ENCODE measurements at places on chromosomes 1 and 21. TPM values are rescaled to one million over a fixed set of nuclear protein-coding genes. Genes with fewer than 3 reads are reported as not detected.

Gene BARHL2
- polyA plus RNA-seq: not detected

Gene CHI3L1
- 4.2 TPM for polyA plus RNA-seq

Gene OR10Z1
- polyA plus RNA-seq: not detected

Gene ADGRB2
- polyA plus RNA-seq: 4.4 TPM

Gene TSPAN2
- 0.08 TPM for polyA plus RNA-seq

Gene CLDN17
- polyA plus RNA-seq: not detected

Gene MTMR11
- 17.5 TPM for polyA plus RNA-seq

Gene CHAF1B
- polyA plus RNA-seq: 5.2 TPM

Gene LCE1D
- not detected for polyA plus RNA-seq

Gene KISS1
- polyA plus RNA-seq: not detected

Gene PERM1
- not detected for polyA plus RNA-seq

Gene IFNLR1
- not detected for polyA plus RNA-seq

Gene OVAAL
- not detected for polyA plus RNA-seq

Gene SLC16A4
- 32.8 TPM for polyA plus RNA-seq

GRCh38 chr1:37892151-37893047 lies 33.0 kb upstream of the MTF1 start:
- DNase-seq: peak; percentile 45

GRCh38 chr1:197911857-197912696 lies 5.1 kb upstream of the LHX9 start:
- no peak for DNase-seq

- no peak for DNase-seq
Measured at GRCh38 chr1:245571815-245572294, 417.1 kb downstream of the KIF26B start.

DNA sequence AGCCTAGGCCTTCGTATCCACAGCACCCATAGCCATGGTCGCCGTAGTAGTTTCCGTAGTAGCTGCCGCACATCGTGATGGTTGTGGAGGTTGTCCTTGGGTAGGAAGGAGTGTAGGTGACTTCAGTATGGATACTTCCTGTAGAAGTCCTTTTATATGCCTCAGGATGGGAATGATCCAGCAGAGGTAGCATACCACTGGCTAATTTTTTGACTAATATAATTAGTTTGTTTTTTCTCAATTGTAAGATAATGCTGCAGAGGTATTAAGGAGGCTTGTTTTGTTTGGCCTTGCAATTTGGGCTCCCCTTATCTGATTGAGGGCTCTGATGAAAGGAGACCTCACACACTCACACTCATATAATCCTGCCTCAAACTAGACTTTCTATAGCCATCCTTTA lies at the start of gene KRTAP6-2:
Gene KRTAP6-2 (minus strand): TSS at position 101 of the 400 bp plus-strand sequence. CDS start 28 bp downstream, at position 73.
- DNase-seq: no peak

DNA sequence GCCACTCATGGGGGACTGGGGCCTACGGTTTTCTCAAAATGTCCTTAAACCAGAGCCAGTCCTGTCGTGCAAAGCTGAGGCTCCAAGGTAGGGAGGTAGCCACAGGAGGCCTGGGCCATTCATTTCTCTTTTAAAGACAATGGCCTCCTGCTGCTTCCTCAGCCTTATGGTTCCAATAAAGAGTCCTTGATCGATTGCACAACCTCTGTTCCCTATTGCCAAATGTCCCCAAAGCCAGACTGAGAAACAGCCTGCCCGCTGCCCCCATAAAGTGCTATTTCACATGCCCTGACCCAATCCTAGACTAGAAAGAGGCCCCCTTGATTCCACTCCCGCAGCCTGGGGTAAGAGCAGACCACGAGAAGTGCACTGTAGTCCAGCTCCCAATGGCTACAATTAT lies 166.7 kb downstream of the CLIC6 start:
- peak; percentile 87 for DNase-seq

DNA sequence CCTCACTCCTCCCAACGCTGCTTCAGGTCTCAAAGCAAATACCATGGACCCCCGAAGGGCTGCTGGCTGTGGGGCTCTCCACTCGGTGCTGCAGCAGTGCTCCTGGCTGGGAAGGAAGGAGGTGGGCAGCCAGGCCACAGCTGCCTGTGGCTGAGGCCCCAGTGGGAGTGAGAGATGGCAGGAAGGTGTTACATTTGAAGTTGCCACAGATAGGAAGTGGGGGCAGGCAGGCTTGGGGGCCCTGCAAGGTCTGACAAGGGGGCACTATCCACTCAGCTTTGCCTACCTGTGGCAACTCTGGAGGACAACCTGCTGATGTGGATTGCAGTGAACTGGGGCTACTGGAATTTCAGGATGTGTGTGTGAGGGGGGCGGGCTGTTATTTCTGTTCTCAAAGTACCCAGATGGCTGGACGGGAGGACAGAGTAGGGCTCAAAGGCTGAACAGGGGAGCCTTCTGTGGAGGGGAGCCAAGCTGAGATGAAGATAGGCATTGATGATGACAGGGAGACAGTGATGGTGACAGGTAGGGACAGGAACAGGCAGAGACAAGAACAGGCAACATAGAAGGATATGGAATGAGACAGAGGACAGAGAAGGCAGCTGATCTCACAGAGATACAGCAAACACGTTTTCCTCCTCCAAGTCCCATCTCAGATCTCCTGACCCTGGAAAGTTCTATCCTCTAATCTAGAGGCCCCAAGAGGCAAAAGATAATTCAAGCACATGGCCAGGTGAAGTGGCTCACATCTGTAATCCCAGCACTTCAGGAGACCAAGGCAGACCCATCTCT lies 1.8 kb downstream of the ZNF683 start:
- no peak for DNase-seq

- no peak for DNase-seq
Measured at GRCh38 chr1:3347257-3348020, 107.0 kb upstream of the ARHGEF16 start.

GRCh38 chr1:201769966-201770365 lies 59.0 kb upstream of the IPO9 start:
- DNase-seq: peak; percentile 96

DNA sequence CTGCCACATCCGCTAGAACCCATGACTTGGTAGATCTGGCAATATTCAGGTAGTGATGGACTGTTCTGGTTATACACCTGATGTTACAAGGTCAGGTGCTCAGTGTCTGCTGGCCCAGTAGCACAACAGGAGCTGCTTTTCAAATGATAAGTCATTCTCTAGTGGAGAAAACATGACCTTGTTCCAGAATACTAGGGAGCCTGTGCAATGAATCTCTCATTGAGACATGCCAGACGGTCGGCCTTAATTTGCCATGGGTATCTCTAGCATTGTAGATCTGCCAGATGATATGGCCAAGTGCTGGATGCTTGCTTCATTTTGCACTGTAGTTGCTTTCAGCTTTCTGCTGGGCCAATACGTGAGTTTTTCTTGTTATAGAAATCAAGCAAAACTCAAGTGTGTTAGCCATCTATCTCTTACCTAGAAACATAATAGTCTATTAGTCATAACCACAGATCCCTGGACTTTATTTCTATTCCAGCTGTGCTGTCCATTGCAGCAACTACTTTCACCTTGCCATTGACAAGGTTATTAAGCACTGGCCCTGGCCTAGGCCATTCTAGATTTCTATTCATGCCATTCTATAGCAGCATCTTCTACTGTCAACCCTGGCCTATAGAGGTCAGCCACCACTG lies 13.9 kb upstream of the CENPF start:
- DNase-seq: no peak

- DNase-seq: no peak
Measured at GRCh38 chr1:95905818-95906395, 671.9 kb downstream of the RWDD3 start.

DNA sequence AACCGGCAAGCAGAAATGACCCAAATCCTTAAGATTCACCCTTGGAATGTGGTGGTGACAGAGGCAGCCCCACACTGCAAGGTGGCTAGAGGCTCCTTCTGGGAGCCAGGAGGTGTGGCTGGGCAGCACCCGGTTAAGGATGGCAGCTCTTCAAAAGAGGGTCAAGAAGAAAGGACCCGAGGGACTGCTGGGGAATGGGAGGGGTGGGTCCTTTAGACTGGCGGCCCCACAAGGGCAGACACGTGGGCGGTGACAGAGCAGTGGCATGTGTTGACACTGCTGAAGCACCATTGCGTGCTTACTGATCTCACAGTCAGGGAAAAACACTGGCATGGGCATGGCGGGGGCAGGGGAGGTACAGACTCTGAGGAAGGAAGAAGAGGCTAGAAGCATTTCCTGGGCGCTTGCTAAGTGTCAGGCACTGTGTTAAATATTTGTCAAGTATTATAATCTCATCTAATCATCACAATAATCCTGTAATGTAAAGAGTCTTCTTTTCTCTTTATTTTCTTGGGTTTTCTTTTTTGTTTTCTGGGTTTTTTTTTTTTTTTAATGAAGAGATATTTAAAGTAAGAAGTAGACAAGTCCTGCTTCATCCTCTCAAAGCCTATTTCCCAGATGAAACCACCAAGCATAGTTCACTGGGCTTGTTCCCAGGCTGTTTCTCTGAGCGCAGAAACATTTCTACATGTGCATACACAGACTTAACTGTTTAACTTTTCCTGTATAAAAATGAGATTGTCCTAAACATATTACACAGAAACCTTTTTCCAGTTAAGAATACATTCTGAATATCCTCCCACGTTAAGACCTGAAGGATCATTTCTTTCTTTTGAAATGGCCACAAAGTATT lies 165.8 kb upstream of the EDN2 start:
- DNase-seq: peak; percentile 30

DNA sequence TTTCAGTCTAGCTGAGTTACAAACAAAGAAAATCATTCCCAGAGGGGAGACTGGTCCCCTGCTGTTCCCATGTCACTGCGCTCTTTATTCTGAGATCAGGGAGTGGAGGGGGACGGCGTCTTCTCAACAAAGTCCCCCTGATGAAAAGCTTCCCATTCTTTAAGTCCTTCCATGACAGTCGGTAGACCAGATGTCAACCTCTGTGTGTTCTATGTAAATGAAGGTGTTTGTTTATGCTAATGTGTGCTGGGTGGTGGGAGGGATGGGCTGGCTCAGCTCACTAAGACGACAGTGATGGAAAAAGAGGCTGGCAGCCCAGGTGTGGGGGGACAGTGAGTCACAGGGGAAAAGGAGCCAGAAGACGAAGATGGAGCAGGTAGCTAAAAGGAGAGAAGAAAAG lies 148.2 kb upstream of the KLHDC7A start:
- no peak for DNase-seq

DNA sequence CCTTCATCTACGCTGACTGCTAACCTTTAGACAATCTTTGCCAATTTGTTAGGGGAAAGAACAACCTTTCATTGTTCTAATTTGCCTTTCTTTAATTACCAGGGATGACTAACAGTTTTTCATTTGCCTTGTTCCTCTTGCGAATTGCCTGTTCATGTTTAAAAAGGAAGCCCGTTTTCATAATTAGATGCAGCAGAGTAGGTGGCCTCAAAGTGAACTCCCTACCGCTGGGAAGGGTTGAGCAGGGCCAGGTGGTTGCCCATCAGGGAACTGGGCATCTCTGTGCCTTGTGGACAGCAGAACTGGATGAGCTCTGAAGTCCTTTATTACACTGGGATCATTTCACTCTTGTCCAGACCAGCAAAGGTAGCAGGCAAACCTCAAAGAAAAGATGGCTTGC lies 59.0 kb downstream of the HIVEP3 start:
- DNase-seq: no peak

DNA sequence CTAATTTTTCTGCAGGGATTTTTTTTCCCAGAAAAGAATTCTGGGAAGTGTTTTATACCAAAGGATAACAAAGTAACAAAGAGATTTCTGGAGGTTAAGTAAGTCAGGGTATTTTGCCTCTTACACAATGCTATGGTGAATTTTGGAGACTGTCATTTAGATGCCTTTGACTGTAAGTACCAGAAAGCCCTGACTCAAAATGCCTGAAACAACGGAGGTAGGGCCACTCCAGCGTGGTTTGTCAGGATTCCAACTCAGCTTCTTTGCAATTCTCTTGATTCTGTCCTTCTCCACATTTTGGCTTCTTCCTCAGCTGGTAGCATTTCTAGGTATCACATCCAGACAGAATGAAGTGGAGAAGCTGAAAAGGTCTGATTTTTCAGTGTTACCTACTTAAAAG lies 106.5 kb downstream of the UCHL5 start:
- DNase-seq: peak; percentile 17

DNA sequence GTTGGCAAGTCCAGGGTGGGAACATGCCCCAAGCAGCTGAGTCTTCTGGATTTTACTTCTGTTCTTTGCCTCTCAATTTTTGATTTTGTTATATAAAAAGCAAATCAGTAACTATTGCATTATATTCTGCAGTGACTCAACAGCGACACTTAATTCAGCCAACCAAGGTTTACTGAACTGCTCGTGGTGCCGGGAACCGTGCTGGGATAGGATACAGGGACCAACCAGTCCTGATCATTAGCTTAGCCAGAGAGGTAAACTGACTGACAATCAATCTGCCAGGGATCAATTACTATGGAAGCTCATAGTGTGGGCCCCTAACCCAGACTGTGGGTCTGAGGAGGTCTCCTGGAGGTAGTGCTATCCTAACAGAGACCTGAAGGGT lies 68.4 kb upstream of the ZNF281 start:
- DNase-seq: no peak

DNA sequence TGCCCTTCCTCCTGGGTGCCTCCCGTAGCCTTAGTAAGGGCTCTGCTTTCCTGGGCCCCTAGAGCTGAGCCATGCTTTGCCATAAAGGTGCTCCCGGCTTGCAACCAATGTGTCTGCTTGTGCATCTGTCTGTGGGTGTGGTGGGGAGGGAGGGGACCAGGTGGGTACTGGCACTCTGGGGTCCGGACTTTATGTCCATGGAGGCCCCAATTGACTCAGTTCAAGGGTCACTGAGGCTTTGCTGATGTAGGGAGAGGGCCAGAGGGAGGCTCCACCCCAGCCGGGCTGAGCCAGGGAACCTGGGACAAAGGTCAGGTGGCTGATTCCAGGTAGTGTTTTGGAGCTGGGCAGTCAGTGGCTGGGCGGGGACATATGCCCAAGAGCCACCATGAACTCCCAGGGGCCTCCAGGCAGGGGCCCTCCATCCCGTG lies 15.0 kb downstream of the TNFRSF25 start:
- DNase-seq: no peak

GRCh38 chr1:159941141-159941540 lies 4.3 kb downstream of the IGSF9 start:
- no peak for DNase-seq

DNA sequence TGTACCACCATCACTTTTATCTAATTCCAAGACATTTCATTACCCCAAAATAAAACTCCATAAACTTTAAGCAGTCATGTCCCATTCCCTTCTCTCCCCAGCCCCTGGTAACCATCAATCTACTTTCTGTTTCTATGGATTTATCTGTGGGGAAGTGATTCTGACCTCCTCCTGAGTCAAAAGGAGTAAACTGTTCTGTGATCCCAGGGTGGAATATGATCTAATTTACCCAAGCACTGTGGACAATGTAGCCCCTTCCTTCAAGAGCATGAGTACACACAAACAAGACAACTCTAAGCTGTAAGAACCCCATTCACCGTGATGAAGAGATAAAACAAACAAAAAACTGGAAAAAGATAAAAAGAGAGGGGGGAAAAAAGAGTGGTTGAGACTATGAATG lies 77.9 kb downstream of the PLPP3 start:
- no peak for DNase-seq

GRCh38 chr1:234844479-234845031 lies 234.6 kb upstream of the IRF2BP2 start:
- DNase-seq: peak; percentile 59

DNA sequence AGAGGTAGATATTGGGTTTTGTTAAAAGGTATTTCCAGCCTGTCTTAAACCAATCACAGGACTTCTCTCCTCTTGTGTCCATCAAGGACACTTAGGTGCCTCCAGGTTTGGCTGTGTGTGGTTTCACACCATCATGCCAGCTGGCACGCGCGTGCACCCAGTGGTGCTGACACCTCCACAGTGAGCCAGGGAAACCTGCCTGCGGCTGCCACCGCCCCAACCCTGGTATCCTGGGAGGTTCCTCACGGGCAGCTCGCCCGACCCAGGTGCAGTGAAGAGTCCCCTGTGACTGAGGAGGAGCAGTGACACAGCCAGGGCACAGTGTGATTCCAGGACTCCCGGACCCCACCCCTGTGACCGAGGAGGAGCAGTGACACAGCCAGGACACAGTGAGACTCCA lies 13.2 kb upstream of the COL6A2 start:
- no peak for DNase-seq

Measured in fibroblast of lung (primary cell).